ENCODE measurements at places on chromosomes 2 and 18. TPM values are rescaled to one million over a fixed set of nuclear protein-coding genes. Genes with fewer than 3 reads are reported as not detected.

ARHGAP25 gene
- total RNA-seq, result not detected

XIRP2 gene
- 0.18 TPM for total RNA-seq

BCL2 gene
- total RNA-seq, result 6.3 TPM

ALPP gene
- not detected for total RNA-seq

ELAC1 gene
- total RNA-seq, result 13.1 TPM
